ENCODE measurements at places on chromosomes 2 and 18. TPM values are rescaled to one million over a fixed set of nuclear protein-coding genes. Genes with fewer than 3 reads are reported as not detected.

KIF1A gene
- total RNA-seq, result 46.8 TPM

DNA sequence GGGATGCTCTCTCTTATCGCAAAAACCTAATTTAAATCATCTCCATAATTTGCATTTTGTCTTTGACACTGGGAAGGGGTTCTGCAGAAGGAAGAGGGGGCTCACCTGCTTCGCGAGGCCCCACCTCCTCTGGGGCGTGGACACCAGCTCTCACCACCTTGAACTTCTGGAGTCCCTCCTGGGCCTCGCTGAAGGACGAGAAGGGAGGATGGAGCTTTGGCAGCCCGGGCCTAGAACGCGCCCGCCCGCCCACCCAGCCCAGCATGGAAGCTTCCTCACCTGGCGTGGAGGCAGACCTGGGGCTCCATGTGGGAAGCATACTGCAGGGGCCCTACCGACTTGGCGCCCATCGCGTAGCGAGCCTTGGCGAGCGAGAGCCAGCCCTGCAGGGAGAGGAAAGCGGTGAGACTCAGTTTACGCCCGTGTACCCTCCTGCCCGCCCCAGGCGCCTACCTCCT is 1.1 kb upstream of the IMP4 start:
- peak; percentile 78 for DNase-seq

DNA sequence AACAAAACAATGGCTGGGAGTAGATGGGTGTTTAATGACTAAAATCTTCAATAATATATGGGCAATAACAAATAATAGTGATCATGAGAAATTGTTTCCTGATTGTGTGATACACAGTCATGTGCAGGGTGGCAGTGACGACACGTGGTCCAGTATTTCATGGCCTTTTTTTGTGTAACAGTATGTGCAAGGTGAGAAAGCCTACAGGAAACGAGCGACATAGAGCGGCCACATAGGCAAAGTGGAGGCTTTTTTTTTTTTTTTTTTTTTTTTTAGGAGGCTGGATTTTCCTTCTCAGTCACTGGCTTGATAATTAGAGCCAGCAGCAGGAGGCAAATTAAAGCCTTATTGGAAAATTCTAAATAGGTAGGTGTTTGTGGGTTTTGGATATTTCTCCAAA is 123.7 kb downstream of the MYO3B start:
- DNase-seq, result no peak

GRCh38 chr2:200471324-200471848 is 38.5 kb downstream of the KCTD18 start:
- peak; percentile 68 for DNase-seq

DNA sequence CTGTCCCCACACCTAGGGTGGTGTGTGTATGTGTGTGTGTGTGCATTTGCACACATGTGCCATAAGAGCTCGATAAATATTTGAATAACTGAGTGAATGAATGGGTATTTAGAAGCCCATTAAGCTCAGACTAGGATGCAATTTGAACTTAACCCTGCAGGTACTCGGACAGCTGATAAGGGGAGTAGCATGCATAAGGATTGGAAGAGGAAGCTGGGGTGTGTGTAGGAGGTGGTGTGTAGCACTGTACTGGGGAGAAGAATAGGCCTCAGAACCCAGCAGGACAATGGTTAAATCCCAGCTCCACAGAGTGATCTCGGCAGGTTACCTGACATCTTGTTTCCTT is 1.8 kb upstream of the KCNF1 start:
- no peak for DNase-seq
